ENCODE measurements at places on chromosomes 1 and 21. TPM values are rescaled to one million over a fixed set of nuclear protein-coding genes. Genes with fewer than 3 reads are reported as not detected.

The ERG gene
- polyA plus RNA-seq, result not detected

The LAD1 gene
- not detected for polyA plus RNA-seq

The CFHR1 gene
- polyA plus RNA-seq, result not detected

The ORC1 gene
- 0.74 TPM for polyA plus RNA-seq

The HENMT1 gene
- polyA plus RNA-seq, result 16.5 TPM

The KIF26B gene
- polyA plus RNA-seq, result 0.06 TPM

The BTBD8 gene
- 1.7 TPM for polyA plus RNA-seq

The DNM3 gene
- 1.2 TPM for polyA plus RNA-seq

The BRINP2 gene
- not detected for polyA plus RNA-seq

All from naive thymus-derived CD4-positive, alpha-beta T cell (primary cell).